AG08396 (cell line): ENCODE measurements at places on chromosomes 12 and 14.

- no peak for DNase-seq
Observed at GRCh38 chr12:105967038-105967776, 171.5 kb downstream of the NUAK1 start.

DNA sequence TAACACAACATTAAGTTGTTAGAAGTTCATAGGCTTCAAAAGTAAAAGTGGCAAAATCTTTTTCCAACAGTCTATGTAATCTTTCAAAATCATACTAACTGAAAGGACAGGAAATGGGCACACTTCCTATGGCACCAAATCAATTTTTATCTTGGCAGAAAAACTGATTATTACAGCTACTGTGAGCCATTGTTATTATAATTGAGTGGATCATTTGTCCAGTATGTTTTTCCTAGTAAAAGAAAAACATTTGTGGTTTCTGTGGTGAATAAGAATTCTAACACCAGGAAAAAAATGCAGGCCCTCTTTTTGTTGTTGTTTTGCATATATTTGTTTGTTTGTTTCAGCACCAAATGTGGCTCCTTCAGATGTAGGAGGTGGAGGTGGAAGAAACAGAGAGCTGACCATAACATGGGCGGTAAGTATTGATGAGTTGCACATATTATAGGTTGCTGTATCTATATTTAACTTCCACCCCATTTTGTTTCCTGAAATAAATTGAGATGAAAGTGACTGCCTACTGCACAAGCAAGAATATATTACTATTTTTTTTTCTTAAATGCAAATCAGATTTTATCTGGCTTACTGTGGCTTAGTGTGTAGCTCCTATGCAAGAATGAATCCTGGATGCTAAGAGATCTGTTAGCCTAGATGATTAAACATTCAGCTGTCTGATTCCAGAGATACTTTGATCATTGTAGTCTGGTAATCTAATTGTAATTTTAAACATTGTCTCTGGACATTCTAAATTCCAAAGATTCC lies 174.1 kb upstream of the PDZRN4 start:
- no peak for DNase-seq

- no peak for DNase-seq
Observed at GRCh38 chr12:58347691-58348090, 406.3 kb downstream of the ATP23 start.

DNA sequence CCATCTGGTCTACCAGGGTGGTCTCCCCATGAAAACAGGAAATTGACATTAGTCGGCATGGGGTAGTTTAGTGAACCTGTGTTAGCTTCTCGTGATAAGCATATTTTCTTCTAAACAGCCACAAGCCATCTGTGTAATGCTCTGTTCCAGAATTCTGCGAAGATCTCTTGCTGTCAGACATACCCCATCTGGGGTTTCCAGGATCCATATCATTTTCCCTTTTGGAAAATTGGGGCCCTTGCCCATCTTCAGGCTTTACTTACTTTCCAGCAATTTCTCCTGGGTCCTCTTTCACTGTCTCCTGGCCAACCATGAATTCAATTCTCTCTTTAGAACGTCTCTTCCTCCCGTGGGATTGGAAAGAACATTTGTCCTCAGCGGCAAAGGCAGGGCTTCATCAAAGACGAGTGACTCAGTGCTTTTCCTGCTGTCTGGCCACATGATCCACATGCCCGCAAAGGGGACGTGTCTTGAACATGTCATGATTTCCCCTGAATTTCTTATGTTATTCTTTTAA lies 21.4 kb upstream of the NCOR2 start:
- DNase-seq, result peak; percentile 81

- DNase-seq, result peak; percentile 48
Observed at GRCh38 chr14:103260629-103261124, 73.4 kb upstream of the EIF5 start.
